Hippocampal formation (tissue), 2 donors: ENCODE measurements at places on chromosomes 4 and X.

DNA sequence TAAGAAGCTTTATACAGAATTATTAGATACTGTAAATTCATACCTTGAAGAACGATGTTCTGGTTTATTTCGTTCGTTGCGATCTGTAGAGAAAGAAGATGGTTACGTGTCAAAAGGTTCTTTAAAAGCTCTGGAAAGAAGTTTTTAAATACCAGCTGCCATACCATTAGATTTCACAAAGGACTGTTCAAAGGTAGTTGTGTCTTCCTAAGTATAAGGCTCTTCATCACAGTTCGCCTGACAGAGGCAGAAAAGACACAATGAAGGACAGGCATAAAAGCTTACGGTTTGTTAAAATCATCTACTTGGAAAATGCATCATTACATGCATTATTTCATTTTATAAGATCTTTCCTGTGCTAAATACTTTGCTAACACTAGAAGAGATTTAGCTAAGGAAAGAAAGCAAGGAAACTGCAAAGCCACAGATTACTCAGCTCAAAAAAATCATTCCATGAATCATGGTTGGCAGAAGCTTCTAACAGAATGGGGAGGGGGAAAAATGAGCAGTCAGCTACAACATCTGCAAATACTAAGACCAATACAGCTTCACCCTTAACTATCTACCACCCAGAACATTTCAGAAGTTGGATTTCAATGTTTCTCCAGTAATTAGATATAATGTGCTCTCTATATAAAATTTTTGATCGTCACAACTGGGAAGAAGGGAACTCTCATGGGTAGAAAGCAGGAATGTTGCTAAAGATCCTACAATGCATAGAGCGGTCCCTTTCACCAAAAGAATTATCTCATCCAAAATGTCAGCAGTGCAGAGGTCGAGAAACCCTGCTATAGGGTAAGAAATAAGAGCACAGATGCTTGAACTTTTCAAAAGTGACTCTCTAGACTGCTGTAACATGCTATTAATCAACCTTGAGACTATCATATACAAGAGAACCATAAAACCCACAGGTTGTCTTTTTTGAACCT lies 50.7 kb upstream of the PRSS48 start:
- no peak for DNase-seq

DNA sequence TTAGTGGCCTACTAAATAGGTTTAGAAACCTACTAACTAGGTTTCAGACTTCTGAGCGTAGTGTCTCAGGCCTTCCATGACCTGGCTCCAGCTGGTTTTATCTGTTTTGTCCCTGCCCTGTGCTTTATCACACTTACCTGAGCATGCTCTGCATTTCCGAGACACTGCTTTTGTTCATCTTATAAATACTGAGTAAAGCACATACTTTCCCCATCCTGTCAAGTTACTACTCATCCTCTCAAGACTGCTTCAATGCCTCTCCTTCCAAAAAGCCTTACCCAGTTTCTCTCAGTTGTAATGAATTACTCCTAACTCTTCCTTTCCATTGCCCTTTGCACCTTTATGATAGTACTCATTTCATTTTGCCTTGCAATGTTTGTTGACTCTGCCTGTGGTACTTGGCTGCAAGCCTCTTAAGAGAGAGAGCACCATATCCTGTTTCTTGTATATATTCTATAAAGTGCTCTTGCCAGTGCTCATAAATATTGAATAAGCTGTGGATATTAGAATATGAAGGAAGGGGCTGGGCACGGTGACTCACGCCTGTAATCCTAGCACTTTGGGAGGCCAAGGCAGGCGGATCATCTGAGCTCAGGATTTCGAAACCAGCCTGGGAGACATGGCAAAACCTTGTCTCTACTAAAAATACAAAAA lies 34.4 kb downstream of the SLAIN2 start:
- no peak for DNase-seq

GRCh38 chrX:42746606-42747005 lies 31.4 kb downstream of the PPP1R2C start:
- DNase-seq, result no peak

DNA sequence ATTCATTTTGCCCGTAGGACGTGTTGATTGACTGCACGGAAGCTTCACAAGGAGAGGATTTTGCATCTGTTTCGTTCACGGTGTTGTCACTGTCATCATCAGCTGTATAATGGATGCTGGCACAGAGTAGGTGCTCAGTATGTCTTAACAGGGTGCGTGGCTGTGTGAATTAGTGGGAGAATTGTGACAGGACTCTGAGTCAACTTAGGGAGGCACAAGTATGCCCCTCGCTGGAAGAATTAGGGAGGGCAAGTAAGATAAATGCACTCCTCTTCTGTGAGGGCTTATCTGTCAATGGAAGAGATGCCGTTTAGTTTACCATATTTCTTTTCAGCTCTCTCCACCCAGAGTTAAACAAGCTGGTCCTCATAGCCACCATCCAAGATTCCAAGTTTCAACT lies 107.2 kb downstream of the TRIML1 start:
- no peak for DNase-seq

DNA sequence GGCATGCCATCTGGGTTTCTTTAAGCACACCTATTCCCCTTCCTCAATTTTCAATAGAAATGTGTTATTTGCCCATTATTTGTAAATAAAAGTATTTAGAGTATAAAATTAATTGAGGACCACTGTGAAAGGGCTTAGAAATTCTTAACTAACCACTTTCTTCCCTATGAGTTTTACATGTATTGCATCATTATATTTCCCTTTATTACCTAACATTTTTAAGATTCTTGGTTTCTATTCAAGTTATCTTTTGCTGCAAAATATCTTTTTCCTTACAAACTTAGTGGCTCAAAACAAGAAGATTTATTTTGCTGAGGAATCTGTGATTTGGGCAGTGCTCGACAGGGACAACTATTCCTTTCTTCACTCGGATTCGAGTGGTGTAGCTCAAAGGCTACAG lies 40.5 kb downstream of the GRID2 start:
- no peak for DNase-seq

GRCh38 chrX:37943554-37944344 lies 62.6 kb upstream of the SYTL5 start:
- DNase-seq, result no peak

GRCh38 chr4:47669946-47670345 lies 167.9 kb downstream of the CORIN start:
- no peak for DNase-seq

DNA sequence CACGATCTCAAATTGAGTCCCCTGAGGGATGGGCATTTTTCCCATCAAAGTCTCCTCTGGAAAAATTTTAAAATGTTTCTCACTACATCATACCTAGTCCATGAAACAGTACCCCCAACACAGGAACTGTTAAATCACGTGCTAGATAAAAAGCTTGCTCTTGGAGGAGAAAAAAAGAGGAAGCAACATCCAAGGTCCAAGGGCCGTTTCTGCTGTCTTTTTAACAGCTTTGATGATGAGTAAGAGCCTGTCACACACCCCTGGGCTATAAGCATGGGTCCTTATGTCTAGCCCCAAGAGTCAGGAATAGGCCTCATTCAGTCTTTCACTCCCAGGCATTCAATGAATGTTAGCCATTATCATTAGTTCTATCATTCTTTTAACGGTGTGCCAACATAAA lies 128.9 kb downstream of the SH3KBP1 start:
- no peak for DNase-seq

DNA sequence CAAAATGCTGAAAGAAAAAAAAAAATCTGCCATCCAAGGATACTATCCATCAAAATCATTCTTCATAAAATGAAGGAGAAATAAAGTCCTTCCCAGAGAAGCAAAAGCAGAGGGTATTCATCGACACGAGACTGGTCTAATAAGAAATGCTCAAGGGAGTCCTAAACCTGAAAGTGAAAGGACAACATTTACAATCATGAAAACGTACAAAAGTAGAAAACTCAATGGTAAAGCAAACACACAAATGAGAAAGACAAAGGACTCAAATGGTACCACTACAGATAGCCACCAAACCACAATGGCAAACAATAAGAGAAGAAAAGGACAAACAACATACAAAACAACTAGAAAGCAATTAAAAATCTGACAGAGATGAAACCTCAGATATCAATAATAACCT lies 41.0 kb downstream of the CD99L2 start:
- no peak for DNase-seq

DNA sequence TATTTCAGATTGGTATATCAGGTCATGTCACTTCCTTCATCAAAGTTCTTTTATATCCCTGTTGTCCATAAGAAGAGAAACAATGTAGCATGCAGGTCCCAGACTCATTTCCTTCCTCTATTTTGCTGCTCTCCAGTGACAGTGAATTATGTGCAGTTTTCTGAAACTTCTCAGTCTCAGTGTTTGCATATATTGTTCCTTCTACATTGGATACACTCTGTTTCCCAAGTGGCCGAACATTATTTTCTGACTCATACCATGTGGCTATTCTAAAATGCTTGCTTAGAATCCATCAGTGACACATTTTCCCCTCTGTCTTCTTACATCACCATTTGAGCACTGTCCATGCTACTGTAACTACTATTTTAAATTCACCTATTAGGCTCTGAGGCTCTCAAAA lies 305.7 kb downstream of the PDHA2 start:
- no peak for DNase-seq

DNA sequence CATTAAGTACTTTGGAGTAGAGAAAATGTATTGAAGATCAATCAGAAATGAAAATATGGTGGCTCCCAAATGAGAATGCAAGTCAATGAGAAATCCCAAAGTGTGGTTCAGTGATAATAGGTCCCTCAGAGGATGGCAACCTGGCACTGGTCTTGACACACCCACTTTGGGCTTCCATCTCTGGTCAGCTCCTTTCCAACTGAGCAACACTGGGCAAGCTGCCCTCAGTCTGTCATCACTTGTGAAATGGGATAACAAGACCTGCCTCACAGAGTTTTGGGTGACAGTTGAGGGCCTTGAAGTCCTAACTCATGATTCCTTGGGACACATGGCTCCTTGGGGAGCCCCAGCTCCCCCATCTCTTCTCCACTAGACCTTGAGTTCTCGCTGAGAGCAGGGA lies 29.0 kb upstream of the MAMLD1 start:
- DNase-seq, result no peak

DNA sequence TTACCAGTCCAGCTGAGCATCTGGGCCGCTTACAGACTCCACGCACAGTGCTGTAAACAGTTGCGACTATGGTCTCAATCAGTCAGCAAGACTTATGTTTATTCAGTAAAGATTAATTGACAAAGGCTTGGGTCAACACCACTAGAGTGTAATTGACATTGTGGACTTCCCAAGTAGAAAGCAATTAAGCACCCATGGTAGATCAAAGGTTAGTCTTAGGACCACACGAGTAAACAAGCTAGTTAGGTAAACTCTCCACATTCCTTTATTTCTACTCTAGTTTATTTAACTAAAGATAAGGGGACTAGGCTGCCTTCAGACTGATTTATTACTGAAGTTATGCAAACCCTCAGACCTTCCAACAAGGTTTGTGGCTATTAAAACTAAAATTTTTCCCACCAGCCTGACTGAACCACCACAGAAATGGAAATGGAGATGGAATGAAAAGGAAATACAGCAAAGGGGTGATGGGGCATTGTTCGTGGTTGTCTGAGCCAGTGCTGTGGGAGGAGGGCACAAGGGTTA lies 44.2 kb downstream of the MTHFD2L start:
- no peak for DNase-seq

DNA sequence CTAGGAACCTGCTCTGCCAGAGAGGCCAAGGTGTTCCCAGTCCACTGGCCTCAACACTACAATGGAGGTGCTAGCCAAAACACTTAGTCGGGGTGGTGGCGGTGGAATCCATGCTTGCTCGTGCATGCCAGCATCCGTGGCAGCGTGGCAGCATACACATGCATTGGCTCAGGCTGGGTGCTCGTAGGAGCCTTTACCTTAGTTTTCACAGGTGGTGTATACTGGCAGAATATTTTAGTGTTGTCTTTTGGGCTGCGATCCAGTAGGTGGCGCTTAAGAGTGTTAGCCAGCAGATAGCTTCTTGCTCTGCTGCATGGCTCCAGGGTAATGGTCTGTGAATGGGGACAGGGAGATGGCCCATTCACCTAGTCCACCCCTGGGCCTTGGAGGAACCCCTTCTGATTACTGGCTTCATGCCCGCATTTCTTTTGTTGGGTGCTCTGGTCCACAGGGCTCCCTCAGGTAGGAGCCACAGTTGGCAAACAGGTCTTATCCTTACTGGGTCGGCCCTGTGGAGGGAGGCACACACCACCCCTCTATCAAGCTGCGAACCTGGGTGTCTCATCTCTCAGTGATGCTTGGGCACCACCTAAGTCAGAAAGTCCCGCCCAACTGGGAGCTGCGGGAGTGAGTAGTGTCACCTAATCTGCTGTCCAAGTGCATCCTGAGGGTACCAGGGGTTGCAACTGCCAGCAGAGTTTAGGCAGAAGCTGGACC lies 40.0 kb downstream of the RIPPLY1 start:
- DNase-seq, result no peak

DNA sequence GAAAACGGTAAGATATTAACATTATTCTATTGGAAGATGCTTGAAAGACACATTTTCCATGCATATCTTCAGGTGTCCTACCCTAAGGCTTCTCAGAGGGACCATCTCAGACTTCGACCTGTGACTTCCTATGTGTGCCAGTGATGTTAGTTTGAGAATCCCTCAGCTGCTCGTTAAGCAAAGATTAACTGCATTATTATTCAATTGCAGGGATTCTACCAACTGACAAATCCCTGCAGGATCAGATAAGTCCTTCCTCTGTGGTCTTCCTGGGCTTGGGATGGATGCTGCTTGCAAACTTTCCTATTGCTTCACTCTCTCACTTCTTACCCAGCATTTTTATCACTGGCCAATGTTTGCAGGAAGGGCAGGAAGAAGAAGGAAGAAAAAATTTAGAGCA lies 83.0 kb upstream of the PPARGC1A start:
- DNase-seq, result no peak

DNA sequence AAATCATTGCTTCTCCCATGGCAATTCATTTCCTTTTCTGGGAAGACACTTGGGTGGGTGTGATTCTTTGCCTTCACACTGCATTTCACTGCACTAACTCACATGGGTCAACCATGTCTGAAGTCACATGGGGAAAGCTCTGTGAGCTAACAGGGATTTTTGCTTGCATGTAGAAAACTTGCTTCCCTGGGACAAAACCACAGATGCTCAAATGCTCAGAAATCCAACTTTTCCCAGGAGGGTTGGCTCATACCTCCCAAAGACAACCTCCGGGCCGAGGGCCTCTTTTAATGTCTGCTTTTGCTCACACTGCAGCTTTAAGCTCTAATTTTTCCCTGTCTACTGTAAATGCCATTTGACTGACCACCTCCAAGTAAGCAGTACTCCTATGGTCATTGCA lies 1695.2 kb downstream of the STIM2 start:
- DNase-seq, result no peak

GRCh38 chrX:151714362-151714761 lies 1.5 kb upstream of the FATE1 start:
- DNase-seq, result no peak

- no peak for DNase-seq
These were observed 13.6 kb downstream of the ADAMTS3 start for GRCh38 chr4:72555377-72555831.

DNA sequence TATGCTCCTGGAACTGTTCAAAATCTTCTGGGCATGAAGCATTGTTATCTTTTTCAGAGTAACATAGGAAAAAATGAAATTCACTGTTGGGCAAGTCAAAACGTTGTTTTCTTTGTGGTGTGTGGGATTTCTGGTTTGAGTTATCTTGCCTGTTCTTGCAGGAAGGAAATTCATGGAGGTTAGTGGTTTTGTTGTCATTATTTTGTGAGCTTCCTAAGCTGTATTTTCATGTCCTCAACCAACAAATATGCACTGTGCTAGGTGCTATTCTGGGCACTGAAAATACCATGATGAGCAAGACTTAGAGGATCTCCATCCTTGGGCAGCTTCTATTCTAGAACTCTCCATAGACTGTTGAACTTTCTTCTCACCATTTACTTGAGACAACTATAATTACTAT lies 16.9 kb downstream of the SPINK2 start:
- no peak for DNase-seq
